Posterior vena cava (tissue), 2 donors: ENCODE measurements at places on chromosomes 5 and 9. TPM values are rescaled to one million over a fixed set of nuclear protein-coding genes. Genes with fewer than 3 reads are reported as not detected.

The CDC23 gene
- 14.0 TPM for total RNA-seq

The VCAN gene
- total RNA-seq = 516 TPM

The FOXI1 gene
- total RNA-seq = not detected

The ITK gene
- 2.6 TPM for total RNA-seq

The SMIM33 gene
- not detected for total RNA-seq

The LVRN gene
- 1.5 TPM for total RNA-seq

The PCDHB11 gene
- total RNA-seq = 4.0 TPM

The TMED7 gene
- total RNA-seq = 98.9 TPM

The C9orf152 gene
- total RNA-seq = not detected

The PFN3 gene
- total RNA-seq = not detected

The DOCK8 gene
- total RNA-seq = 20.6 TPM

The ALDH1A1 gene
- total RNA-seq = 185 TPM

The SH3TC2 gene
- 0.71 TPM for total RNA-seq

The FOXD4 gene
- total RNA-seq = 0.32 TPM
